NCI-H460 (cell line): ENCODE measurements at places on chromosomes 7 and 10. TPM values are rescaled to one million over a fixed set of nuclear protein-coding genes. Genes with fewer than 3 reads are reported as not detected.

DNA sequence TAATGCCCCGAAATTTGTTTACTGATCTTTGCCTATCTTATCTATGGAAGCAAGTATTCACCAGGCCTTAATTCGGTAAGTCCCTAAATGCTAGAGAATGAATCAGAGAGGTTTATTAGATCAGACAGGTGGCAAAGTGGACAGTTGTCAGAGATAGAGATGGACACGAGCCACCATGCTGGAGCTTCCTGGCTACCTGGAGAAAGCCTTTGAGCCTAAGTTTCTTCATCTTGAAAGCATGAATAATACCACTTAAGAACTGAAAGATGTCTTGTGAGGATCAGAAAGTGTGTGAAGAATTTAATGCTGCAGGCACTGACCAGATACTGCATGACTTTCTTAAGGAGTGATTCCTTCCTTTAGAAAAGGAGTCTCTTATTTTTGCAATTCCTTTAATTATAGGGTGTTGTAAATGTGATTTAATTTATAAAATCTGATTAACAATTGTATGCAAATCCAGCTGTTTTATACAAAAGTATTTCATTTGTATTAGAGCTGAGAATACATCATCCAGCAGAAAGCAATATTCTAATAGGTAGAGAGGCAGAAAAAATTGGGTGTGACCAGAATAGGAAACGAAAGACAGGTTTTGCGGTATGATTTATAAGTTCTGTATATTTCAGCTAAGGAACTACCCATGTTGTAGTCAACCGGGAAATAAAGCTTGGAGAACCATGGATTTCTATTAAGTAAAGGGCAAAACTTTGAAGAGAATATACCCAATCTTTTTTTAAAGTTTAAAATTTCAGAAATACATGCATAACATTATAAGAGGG is 82.7 kb downstream of the SMURF1 start:
- DNase-seq = no peak

DNA sequence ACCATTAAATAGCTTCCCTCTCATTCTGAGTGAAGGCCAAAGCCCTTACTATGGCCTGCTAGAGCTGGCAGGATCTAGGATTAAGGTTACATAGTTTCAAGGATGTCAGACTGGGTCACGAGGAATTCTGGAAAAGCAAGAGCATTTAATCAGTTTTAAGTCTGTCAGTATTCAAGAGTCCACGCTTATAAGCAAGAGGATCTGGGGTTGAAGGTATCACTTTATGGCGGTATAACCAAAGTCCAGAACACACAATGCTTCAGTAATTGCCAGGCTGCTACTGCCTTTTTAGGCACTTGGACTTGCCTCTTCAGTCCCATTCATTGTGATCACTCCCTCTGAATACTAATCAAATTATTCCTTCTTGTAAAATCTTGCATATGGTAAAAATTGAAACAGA is 101.0 kb downstream of the HBP1 start:
- no peak for DNase-seq

- no peak for DNase-seq
Measured at GRCh38 chr7:22670422-22670815, 56.6 kb upstream of the IL6 start.

- no peak for DNase-seq
Measured at GRCh38 chr7:98968621-98969020, 90.3 kb downstream of the TRRAP start.

DNA sequence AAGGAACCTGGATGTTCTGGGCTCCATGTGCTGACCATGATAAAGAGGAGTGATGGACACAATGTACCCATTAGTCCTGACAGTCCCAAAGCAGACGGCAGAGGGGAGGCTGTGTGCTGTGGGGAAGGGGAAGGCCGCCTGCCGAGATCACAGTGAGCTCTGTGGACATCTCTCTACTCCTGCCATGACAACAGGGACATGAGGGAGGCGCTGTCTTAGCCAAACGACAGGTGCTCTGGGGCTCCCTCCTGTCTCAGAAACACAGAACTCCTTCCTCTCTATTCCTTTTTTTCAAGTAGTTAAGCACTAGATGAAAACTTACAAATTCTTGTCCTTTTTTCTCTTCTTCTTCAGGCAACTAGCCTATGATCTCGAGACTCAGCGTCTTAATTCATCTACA is 113.1 kb downstream of the RNF32 start:
- DNase-seq = no peak

GRCh38 chr7:66642186-66642585 is 13.5 kb downstream of the KCTD7 start:
- no peak for DNase-seq

DNA sequence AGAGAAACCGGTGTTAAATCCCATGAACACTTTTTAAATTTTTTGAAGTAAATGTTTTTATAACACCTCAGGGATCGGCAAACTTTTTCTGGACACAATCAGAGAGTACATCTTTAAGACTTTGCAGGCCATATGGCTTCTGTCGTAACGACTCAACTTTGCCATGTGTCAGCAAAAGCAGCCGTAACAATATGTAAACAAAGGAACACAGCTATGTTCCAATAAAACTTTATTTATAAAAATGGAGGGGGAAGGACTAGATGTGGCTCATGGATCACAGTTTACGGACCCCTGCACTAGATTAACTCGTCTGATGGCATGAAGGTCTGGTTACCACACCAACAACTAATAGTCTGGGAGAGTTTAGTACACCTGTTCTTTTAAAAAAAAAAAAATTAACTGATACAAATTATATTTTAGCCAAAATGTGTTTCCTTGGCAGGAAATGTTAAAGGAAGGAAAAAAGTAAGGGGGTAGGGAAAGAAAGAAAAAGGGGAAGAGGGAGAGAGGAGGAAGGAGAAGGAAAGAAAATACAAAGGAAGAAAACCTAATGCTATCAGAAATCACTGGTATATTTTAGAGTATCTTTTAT is 50.2 kb downstream of the ABI1 start:
- no peak for DNase-seq

DNA sequence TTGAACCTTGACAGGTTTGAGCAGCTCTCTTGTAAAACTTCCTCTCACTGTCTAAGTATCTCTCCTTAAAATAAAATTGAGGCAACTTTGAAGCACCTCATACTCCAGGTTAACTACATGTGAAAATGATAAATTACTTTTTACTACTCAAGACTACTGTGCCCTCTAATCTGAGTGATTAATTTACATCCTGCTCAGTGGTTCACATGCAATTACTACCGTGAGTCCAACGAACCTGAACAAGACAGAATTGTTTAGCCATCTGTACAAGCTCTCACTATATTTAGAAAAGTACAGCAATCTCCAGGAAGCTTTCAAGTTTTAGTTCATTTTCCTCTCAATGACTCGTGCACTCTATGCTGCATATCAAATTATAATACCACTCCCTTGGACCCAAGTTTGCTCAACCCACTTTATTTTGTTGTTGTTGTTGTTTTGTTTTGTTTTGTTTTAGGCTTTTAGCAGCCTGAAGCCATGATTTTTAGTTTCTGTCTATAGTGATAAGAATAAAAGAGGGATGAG is 21.2 kb downstream of the PDE1C start:
- DNase-seq = no peak

Gene TRPV5
- not detected in 2 replicates for total RNA-seq

Gene SERPINE1
- 11.9 and 12.3 TPM in 2 replicates for total RNA-seq

Gene BCCIP
- total RNA-seq = 85.3 and 102 TPM in 2 replicates
